ENCODE measurements at places on chromosomes 3 and 15.

GRCh38 chr3:42690766-42691680 lies 5.7 kb downstream of the KLHL40 start:
- DNase-seq, result no peak

GRCh38 chr3:154872074-154872473 lies 208.0 kb upstream of the MME start:
- no peak for DNase-seq

DNA sequence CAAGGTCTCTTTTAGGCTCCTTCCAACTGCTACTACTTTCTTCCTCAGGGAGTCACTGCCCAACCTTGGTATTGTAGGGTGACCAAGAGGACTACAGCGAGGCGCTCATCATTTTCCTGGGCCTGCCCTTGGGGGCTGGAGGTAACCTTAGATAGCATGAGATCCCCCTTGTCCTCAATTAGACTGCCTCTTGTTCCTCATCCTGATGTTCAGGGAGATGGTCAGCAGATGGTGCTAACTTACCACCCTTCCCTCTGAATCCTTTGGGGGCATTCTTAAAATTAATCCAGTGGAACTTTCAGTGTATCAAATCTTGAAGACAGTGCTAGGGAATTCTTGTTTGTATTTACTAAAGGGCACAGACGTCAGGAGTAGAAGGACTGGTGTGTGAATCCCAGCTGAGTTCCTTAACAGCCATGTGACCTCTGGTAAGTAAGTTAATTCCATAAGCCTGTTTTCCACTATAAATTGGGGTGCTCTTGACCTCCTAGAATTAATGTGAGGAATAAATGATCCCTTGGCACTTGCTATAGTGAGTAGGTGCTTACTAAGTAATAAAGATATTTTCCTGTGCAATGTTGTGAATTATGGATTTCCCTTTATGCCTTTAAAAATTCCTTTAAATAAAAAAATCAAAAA lies 4.1 kb upstream of the CLPX start:
- no peak for DNase-seq

- no peak for DNase-seq
Measured at GRCh38 chr3:15347063-15347736, 14.8 kb upstream of the SH3BP5 start.

DNA sequence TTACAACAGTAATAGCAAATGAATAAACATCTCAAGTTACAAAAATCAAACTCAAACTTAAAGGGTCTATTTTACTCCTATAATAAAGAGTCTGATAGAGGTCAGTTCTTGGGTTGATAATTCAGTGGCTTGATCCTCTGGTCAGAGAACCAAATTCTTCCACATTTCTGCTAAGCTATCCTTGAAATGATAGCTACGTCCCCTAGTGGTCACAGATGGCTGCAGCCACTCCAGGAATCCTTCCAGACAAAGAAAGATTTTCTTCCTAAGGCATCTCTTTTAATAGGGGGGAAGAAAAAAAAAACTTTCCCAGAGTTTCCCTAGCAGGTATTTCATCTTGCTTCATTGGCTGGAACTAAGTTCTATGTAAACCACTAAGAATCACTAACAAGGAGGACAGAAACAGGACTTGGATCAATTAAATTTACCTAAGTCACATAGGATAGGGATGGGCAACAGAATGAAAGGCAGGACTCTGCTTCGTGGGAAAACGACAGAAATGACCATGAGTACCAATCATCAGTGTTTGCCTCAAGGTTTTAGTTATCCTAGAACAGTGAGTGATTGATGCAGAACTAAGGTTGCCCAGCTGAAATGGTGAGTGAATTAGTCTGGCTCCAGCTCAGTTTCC lies 160.7 kb downstream of the STAC start:
- DNase-seq, result no peak

GRCh38 chr15:101342056-101342455 lies 47.0 kb upstream of the SNRPA1 start:
- DNase-seq, result no peak

DNA sequence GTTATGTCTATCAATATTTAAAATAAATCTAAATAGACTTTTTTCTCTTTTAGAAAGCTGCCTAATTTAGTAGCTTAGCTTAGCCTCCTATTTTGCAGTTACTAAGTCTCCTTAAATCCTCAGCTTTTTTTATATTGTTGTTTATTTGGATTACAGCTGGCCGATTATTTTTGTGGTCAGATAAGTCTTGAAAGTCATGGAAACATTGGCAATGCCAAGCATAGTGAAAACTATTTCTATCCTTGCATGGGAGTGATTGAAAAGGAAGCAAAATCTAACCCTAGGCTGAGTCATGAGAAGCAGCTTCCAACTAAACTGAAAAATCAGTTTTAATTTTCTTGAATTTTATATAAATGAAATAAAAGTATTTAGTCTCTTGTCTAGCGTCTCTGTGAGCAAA lies 1063.0 kb upstream of the GBE1 start:
- no peak for DNase-seq

DNA sequence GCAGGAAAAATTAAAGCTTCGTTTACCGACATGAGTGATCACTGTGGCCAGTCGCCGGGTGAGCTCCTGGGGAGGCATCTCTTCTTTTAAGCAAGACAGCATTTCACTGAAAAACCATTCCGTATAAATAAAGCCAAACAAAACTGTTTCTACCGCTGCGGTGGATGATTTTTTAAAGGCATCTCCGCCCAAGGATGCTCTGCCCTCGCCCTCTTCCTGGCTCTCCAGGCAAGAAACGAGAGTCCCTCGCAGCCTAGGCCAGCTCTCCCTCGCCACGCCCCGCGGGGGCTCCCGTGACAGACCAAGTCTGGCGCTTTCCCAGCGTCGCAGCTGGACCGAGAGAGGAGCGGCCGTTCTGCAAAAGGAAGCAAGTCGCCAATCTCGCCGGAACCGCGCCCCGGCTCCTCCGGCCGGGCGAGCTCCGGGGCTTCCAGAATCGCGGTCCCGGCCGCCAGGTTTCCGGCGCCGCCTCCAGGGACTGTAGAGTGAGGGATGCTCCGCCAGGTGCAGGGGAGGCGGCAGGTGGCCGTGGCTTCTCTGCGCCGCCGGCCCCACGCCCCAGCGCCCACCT lies 458 bp downstream of the MCF2L2 start:
- DNase-seq, result peak; percentile 6

GRCh38 chr3:190809351-190809750 lies 53.1 kb downstream of the GMNC start:
- DNase-seq, result no peak

GRCh38 chr3:10366651-10367101 lies 45.8 kb upstream of the SEC13 start:
- peak; percentile 41 for DNase-seq

DNA sequence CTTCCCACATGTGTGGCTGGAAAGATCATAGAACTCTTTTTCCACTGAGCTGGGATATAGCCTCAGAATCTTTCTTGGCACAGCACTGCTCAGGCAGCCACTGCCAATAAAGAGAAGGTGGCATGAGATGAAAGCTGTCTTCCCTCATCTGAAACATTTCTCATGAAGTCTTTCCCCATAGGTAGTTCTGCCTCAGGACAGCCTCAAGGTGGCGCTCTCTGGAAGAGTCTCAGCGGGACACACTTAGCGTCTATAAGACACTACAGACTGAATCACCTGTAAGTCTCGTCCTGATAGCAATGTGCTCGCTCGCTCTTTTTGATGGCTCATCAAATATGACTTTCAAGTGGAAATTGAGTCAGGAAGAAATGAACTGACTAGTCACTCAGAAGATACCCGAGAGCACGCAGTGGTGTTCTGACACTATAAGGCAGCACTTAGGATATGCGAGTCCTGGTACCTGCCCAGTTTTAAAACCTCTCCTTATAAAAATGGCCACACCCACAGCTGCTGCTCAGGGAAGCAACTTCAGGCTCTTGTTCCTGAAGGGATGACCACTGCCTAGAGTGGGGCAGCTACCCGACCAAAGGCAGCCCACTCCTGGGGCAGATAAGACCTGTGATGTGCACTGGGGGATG lies 269.5 kb downstream of the SUCLG2 start:
- DNase-seq, result no peak

- DNase-seq, result no peak
Measured at GRCh38 chr3:169420429-169420828, 243.1 kb downstream of the MECOM start.

GRCh38 chr15:48570822-48571221 lies 74.7 kb downstream of the FBN1 start:
- DNase-seq, result no peak

DNA sequence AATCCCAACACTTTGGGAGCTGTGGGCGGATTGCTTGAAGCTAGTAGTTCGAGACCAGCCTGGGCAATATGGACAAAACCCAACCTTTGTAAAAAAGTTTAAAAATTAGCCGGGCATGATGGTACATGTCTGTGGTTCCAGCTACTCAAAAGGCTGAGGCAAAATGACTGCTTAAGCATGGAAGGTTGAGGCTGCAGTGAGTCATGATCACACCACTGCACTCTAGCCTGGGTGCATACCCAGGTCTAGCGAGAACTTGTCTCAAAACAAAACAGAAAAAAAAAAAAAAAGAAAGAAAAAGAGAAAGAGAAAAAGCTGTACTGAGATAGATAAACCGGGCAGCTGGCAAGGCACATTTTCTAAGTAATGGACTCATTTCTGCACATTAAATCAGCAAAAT lies 10.6 kb downstream of the ARPP19 start:
- DNase-seq, result peak; percentile 69

- DNase-seq, result no peak
Measured at GRCh38 chr3:13715167-13715954, 164.5 kb downstream of the WNT7A start.

GRCh38 chr3:112498914-112499711 lies at the start of gene BTLA:
Gene BTLA, minus strand, starts transcription at chr3:112499472. Its CDS starts 114 bp downstream, at chr3:112499358.
- no peak for DNase-seq

All from stimulated activated naive CD4-positive, alpha-beta T cell treated with Interleukin-2 at 50 U/mL for 16 hours (primary cell).